ENCODE measurements at places on chromosomes 2 and 18. TPM values are rescaled to one million over a fixed set of nuclear protein-coding genes. Genes with fewer than 3 reads are reported as not detected.
A peak's percentile ranks its signal among the peaks of the same experiment; 100 is the strongest.

GRCh38 chr18:33581856-33582255 is 3.8 kb downstream of the ASXL3 start:
- H3K27me3 ChIP-seq = peaks cover 13% of the 10 kb centered on the region
- H3K36me3 ChIP-seq = no peaks in the 10 kb centered on the region
- no peak overlapping the region for H3K4me3 ChIP-seq
- DNase-seq = no peak

DNA sequence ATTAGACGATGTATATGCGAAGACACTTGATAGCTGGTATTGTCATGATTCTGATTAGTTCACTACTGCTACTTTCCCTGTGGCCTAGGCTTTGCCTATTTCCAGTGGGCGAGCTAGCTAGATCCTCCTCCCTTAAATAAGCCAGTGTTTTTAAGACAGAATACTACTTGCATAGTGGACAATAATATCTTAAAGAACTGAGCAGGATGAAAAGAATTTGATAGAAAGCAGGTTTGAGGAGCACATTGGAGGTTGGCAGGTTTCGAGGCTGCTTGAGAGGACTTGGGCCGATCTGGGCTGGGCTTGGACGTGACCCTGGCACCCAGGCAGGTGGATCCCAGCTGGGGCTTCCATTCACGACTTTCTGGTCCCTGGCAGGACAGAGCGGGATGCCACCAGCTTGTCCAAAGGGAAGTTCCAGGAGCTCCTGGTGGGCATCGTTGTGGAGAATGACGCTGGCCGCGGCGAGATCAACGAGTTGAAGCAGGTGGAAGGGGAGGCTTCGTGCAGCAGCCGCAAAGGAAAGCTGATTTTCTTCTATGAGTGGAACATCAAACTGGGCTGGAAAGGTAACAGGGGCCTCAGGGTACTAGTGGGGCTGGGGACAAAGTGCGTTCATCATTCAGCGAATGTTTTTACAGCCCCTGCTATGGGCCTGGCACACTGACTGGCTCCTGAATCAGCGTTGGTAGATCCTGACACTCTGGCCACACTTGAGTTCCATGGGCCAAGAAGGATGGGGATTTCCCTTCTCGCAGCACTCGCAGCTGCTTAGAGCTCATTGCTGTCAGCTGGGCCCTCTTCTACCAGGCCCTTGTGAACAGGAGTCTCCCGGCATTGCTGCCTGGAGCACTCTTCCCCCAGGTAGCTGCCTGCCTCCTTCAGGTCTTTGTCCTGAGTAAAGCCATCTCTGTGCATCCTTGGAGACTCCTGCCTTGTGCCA is 16.9 kb downstream of the C2orf74 start:
- H3K27me3 ChIP-seq = no peaks in the 10 kb centered on the region
- no peak for DNase-seq
- H3K4me1 ChIP-seq = peaks cover 48% of the 10 kb centered on the region
- H3K27ac ChIP-seq = peak overlapping the region; percentile 99

GRCh38 chr2:57432528-57432927 is 614.1 kb upstream of the VRK2 start:
- no peaks in the 10 kb centered on the region for H3K4me1 ChIP-seq
- H3K36me3 ChIP-seq = no peaks in the 10 kb centered on the region
- H3K27ac ChIP-seq = no peak overlapping the region
- DNase-seq = no peak
- H3K27me3 ChIP-seq = no peaks in the 10 kb centered on the region

DNA sequence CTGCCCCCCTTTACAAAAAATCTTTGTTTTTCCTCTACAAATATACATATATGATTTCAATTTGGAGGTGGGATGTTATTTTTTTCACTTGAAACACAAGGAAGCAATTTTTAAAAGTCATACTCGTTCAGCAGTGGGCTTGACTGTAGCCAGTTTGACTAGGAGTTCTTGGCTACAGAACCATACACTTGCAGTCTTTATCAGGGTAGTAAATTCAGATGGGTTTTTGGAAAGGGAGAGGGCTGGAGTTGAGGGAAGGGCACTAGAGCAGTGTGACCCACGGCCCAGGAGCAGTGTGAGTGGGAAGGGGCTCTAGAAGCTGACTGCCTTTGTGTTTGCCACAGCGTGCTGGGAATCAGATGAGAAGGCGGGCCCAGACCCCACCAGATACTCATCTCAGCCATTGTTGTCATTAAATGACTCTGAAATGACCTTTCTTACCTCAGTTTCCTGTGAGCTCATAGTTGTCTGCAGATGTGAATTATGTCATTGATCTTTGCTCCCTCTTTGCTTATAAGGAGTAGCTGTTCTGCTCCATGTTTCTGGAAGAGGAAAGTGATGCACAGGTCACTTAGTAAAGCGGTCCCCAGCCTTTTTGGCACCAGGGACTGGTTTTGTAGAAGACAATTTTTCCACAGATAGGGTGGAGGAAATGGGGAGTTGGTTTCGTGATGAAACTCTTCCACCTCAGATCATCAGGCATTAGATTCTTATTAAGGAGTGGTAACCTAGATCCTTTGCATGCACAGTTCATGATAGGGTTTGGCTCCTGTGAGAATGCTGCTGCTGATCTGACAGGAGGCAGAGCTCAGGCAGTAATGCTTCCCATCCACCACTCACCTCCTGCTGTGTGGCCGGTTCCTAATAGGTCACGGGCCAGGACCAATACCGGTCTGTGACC is 116.8 kb downstream of the SPTBN1 start:
- DNase-seq = peak; percentile 70
- peaks cover 93% of the 10 kb centered on the region for H3K4me1 ChIP-seq
- H3K27me3 ChIP-seq = no peaks in the 10 kb centered on the region
- H3K36me3 ChIP-seq = no peaks in the 10 kb centered on the region
- H3K4me3 ChIP-seq = no peak overlapping the region

- H3K27ac ChIP-seq = no peak overlapping the region
- peaks cover 56% of the 10 kb centered on the region for H3K27me3 ChIP-seq
- no peak for DNase-seq
- no peaks in the 10 kb centered on the region for H3K4me1 ChIP-seq
- no peak overlapping the region for H3K4me3 ChIP-seq
Observed at GRCh38 chr18:37553633-37554398, 11.8 kb downstream of the CELF4 start.

KCMF1 gene
- total RNA-seq = 47.5 TPM

DNA sequence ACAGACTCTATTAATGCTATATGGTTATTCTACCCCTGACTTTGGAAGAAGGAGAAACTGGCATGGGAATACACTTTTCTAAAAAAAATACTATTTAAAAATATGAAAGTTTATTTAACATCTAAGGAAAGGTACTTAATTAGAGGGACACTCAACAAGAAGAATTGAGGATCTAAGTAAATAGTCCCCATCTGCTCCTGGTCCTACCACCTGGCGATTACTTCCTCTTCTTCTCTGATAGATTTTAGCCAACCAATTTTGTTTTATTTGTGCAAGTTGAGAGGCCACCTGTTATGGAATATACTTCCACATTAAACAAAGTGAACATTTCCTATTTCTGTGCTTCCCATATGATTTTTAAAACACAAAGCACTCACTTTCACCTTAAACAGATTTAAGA is 111.7 kb downstream of the BCL2 start:
- no peak overlapping the region for H3K27ac ChIP-seq
- no peaks in the 10 kb centered on the region for H3K27me3 ChIP-seq
- no peaks in the 10 kb centered on the region for H3K36me3 ChIP-seq
- no peak for DNase-seq
- peaks cover 14% of the 10 kb centered on the region for H3K4me1 ChIP-seq
- no peak overlapping the region for H3K4me3 ChIP-seq

- H3K4me3 ChIP-seq = no peak overlapping the region
- no peak overlapping the region for H3K27ac ChIP-seq
- no peak for DNase-seq
- no peaks in the 10 kb centered on the region for H3K4me1 ChIP-seq
- no peaks in the 10 kb centered on the region for H3K36me3 ChIP-seq
- H3K27me3 ChIP-seq = peaks cover 15% of the 10 kb centered on the region
Observed at GRCh38 chr18:37385846-37386778, 179.5 kb downstream of the CELF4 start.

DNA sequence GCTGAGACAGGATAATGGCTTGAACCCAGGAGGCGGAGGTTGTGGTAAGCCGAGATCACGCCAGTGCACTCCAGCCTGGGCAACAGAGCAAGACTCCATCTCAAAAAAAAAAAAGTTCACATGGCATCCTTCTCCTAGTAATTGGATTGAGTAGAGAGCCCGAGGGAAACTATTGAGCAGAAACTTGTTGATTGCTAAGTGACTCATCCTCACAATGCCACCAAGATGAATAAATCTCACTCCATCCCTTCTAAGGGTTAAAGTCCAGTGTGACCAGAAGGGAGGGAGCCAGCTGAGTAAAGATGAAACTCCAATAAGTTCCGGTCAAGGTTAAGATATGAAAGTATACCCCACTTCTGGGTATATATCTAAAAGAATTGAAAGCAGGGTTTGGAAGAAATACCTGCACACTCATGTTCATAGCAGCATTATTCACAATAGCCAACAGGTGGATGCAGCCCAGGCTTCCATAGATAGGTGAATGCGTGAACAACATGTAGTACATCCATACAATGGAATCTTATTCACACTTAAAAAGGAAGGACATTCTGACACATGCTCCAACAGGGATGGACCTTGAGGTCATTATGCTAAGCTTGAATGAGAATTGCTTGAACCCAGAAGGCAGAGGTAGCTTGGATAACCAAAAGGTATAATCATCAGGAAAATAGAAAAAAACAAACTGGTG is 13.0 kb upstream of the FHL2 start:
- DNase-seq = no peak
- no peak overlapping the region for H3K4me3 ChIP-seq
- no peaks in the 10 kb centered on the region for H3K36me3 ChIP-seq
- no peak overlapping the region for H3K27ac ChIP-seq

DNA sequence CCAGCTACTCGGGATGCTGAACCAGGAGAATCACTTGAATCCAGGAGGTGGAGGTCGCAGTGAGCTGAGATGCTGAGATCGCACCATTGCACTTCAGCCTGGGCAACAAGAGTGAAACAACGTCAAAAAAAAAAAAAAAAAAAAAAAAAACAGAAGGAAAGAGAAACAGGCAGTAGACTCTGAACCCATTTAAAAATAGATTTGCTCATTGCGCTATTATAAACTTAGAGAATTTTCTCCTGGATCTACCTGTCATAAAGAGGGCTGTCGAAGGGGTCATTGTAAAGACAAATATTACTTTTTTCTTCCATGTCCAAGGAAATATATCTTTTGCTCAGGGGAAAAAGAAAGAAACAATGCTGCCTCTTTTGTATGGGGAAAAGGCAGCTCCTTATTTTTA is 425.0 kb upstream of the ID2 start:
- no peak for DNase-seq
- H3K36me3 ChIP-seq = no peaks in the 10 kb centered on the region
- no peaks in the 10 kb centered on the region for H3K4me1 ChIP-seq
- no peak overlapping the region for H3K27ac ChIP-seq
- no peaks in the 10 kb centered on the region for H3K27me3 ChIP-seq

DNA sequence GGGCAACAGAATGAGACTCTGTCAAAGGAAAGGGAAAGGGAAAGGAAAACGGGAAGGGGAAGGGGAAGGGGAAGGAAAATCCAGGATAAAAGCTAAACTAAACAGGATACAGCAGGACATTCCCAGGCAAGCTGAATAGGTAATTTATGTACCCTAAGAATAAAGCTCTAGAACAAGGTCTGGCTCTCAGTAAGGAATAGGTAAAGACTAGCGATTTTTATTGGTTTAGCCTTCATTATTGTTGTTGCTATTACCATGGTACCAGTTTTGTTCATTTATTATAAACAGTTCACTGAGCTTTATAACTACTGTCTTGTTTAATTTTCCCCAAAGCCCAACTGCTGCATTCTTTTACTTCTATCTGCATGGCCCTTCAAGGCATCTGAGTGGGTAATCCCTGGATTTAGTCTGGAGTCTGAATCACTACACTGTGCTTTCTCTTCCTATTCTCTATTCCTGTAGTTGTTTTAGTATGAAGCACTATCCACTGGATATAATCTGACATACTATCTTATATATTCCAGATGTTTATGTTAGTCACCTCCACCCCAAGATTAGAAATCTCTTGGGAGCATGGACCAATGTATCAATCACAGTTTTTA is 127.1 kb upstream of the TANK start:
- no peak overlapping the region for H3K4me3 ChIP-seq
- no peak overlapping the region for H3K27ac ChIP-seq
- no peaks in the 10 kb centered on the region for H3K36me3 ChIP-seq
- H3K4me1 ChIP-seq = no peaks in the 10 kb centered on the region

CENPA gene
- 2.0 TPM for total RNA-seq

DNA sequence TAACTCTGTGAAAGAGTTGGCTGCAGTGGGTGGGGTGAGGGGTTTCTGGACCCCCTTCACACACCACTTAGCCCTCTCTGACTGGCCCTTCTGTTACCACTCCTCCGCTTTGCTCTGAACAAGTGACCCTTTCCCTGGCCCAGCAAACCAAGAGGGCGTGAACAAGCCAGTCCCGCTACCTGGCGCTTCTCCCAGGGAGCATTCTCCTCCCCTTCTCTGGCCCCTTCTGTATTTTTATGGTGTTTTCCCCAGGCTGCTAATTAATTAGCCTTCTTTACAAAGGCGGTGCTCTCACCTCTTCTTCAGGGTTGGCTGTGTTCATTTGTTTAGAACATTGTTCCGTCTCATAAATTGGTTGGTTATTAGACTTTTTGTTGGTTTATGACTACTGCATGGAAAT is 180.1 kb downstream of the MGAT5 start:
- H3K27ac ChIP-seq = peak overlapping the region; percentile 3
- H3K27me3 ChIP-seq = no peaks in the 10 kb centered on the region
- no peak overlapping the region for H3K4me3 ChIP-seq

IL1RL2 gene
- not detected for total RNA-seq

GRCh38 chr18:37381554-37381953 is 184.0 kb downstream of the CELF4 start:
- no peaks in the 10 kb centered on the region for H3K4me1 ChIP-seq
- H3K27ac ChIP-seq = no peak overlapping the region
- H3K4me3 ChIP-seq = no peak overlapping the region
- no peak for DNase-seq
- peaks cover 8% of the 10 kb centered on the region for H3K27me3 ChIP-seq
- no peaks in the 10 kb centered on the region for H3K36me3 ChIP-seq

DNA sequence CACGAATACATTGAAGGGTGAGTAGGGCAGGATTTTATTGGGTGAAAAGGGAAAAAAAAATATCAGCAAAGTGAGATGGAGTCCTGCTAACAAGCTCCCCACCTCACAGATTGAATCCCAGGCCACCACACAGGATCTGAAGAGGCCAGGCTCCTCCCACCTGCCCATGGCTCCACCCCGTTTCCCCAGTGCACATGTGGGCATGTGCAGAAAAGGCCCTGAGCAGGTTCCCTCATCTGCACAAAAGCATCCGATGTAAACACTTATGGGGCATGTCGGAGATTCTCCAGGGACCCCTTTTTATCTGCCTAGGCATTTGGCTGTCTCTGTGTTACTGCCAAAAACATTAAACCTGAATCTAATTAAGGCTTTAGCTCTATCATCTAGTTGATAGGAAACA is 35.2 kb downstream of the SKA1 start:
- H3K4me1 ChIP-seq = no peaks in the 10 kb centered on the region
- H3K27ac ChIP-seq = no peak overlapping the region
- H3K4me3 ChIP-seq = no peak overlapping the region
- no peak for DNase-seq
- H3K27me3 ChIP-seq = no peaks in the 10 kb centered on the region

TNS1 gene
- total RNA-seq = 314 TPM

GRCh38 chr2:51368250-51368649 is 336.3 kb upstream of the NRXN1 start:
- H3K4me3 ChIP-seq = no peak overlapping the region
- no peaks in the 10 kb centered on the region for H3K27me3 ChIP-seq
- no peaks in the 10 kb centered on the region for H3K4me1 ChIP-seq
- DNase-seq = peak; percentile 5
